ENCODE measurements at places on chromosomes 3 and 15.

GRCh38 chr15:74855857-74856256 is 12.9 kb upstream of the ULK3 start:
- peak overlapping the region; percentile 32 for H3K27ac ChIP-seq
- no peak for DNase-seq
- no peak overlapping the region for H3K4me3 ChIP-seq
- H3K27me3 ChIP-seq: no peaks in the 10 kb centered on the region
- peaks cover 28% of the 10 kb centered on the region for H3K36me3 ChIP-seq
- H3K4me1 ChIP-seq: peaks cover 29% of the 10 kb centered on the region

DNA sequence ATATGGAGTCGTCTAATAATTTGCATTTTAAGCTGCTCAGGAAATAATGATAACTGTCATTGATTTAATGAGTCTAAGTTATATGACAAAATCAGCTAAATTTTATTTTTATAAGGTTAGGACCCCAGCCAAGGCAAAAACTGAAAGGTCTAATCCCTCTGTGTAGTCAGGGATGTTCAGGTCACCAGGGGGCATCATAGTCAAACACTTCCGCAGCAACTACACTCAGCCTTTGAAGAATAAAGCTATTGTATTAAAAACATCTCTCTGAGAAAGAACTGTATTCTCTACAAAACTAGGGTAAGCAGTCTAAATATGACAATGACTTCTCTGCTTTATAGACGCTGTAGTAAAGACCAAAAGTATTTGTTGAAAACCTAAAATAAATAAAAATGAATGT is 15.0 kb downstream of the INTS14 start:
- H3K27me3 ChIP-seq: no peaks in the 10 kb centered on the region
- no peak for DNase-seq
- no peak overlapping the region for H3K27ac ChIP-seq
- peaks cover 38% of the 10 kb centered on the region for H3K36me3 ChIP-seq
- H3K4me3 ChIP-seq: no peak overlapping the region

GRCh38 chr3:4332111-4332510 is 28.9 kb downstream of the SETMAR start:
- H3K36me3 ChIP-seq: no peaks in the 10 kb centered on the region
- H3K27ac ChIP-seq: no peak overlapping the region
- H3K4me3 ChIP-seq: no peak overlapping the region
- H3K27me3 ChIP-seq: peaks cover 1% of the 10 kb centered on the region
- DNase-seq: no peak

GRCh38 chr3:68089572-68090011 is 435.2 kb upstream of the SUCLG2 start:
- peaks cover 2% of the 10 kb centered on the region for H3K27me3 ChIP-seq
- no peak overlapping the region for H3K27ac ChIP-seq
- no peak for DNase-seq

- peaks cover 16% of the 10 kb centered on the region for H3K27me3 ChIP-seq
- no peak for DNase-seq
- H3K4me1 ChIP-seq: no peaks in the 10 kb centered on the region
Measured at GRCh38 chr3:44079916-44080315, 161.8 kb upstream of the TOPAZ1 start.

GRCh38 chr3:138112362-138112761 is 3.0 kb downstream of the DZIP1L start:
- no peak overlapping the region for H3K4me3 ChIP-seq
- peaks cover 2% of the 10 kb centered on the region for H3K4me1 ChIP-seq
- H3K36me3 ChIP-seq: no peaks in the 10 kb centered on the region

DNA sequence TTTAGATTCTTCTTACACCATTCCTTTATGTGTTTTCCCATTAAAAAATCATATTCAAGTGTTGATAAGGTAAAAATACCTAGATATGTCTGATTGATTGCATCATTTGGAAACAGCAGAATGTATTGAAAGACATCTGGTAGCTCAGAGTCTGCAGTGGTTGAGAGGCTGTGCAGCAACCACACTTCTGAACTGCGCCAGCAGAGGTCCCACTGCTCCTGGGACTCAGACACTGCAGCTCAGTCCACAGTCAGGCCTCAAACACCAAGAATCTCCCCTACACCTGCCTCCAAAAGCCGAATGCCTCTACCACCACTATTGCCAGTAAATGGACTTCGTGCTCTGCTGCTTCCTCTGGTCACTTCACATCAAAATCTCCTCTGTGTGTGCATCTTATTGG is 176.9 kb upstream of the LMCD1 start:
- no peak overlapping the region for H3K4me3 ChIP-seq
- no peaks in the 10 kb centered on the region for H3K36me3 ChIP-seq
- H3K4me1 ChIP-seq: no peaks in the 10 kb centered on the region
- no peak overlapping the region for H3K27ac ChIP-seq
- peaks cover 11% of the 10 kb centered on the region for H3K27me3 ChIP-seq

- no peaks in the 10 kb centered on the region for H3K4me1 ChIP-seq
- H3K36me3 ChIP-seq: no peaks in the 10 kb centered on the region
- no peak for DNase-seq
Measured at GRCh38 chr15:39752991-39753390, 29.6 kb downstream of the FSIP1 start.

DNA sequence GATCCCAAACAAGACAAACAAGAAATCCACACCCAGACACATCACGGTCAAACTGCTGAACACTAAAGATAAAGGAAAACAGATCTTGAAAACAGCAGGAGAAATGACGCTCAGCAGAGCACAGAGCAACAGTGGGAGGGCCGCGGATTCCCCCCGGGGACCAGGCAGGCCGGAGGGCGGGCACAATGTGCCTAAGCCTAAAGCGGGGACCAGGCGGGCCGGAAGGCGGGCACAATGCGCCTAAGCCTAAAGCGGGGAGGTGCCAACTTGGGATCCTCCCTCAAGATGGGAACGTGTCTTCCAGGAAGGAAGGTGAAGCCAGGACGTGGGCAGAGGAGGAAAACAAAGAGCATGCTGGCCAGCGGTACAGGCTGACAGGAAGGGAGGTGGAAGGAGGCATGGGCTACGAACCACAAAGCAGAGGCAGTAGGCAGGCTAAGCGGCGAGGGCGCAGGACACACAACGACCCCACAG is 31.1 kb downstream of the CYFIP1 start:
- no peak overlapping the region for H3K27ac ChIP-seq
- DNase-seq: no peak
- peak overlapping the region; percentile 1 for H3K4me3 ChIP-seq
- H3K4me1 ChIP-seq: peaks cover 4% of the 10 kb centered on the region
- no peaks in the 10 kb centered on the region for H3K27me3 ChIP-seq

GRCh38 chr3:12980596-12981290 is 92.5 kb downstream of the IQSEC1 start:
- H3K36me3 ChIP-seq: peaks cover 1% of the 10 kb centered on the region
- H3K27me3 ChIP-seq: no peaks in the 10 kb centered on the region
- H3K27ac ChIP-seq: no peak overlapping the region
- peaks cover 17% of the 10 kb centered on the region for H3K4me1 ChIP-seq
